AG09319 (cell line): ENCODE measurements at places on chromosomes 7 and 10.

- no peak for DNase-seq
Observed at GRCh38 chr10:44864051-44864450, 47.1 kb upstream of the TMEM72 start.

DNA sequence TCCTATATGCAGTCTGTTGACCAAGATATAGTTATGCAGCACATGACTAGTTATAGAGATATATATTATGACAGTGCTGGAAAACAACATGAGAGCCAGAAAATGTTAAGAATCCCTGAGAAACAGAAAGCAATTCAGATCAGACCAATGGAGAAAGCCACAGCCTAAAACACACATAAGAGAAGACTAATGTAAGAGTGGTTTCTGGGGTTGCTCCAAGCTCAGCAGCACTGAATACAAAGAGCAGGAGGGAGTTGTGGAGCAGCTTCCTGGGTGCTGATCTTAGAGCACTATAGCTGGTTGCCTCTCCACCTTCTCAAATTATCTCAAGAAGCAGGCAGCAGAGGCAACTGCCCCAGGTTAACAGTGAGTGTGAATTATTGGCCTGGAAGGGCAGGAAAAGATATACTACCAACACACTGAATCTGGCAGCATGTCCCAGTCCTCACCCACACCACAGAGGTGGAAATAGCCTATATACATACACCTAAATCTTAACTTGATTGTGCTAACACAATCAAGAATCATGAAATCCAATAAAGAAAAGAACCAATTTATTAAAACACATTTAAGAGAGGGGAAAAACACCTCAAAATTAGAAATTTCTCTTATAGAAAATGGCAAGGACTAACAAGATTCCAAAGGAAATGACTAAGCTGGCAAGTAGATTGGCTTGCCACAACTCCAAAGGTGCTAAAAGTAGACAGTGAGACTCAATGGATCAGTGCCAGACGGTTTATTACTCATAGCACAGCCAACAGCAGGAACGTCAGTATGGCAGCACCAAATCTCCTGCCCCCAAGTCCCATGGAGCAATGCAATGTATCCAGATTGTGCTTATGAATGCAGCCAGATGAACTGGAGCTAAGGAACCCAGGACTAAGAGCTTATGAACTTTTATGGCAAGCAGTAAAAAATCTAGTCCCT lies 5.1 kb downstream of the PTTG1IP2 start:
- no peak for DNase-seq

DNA sequence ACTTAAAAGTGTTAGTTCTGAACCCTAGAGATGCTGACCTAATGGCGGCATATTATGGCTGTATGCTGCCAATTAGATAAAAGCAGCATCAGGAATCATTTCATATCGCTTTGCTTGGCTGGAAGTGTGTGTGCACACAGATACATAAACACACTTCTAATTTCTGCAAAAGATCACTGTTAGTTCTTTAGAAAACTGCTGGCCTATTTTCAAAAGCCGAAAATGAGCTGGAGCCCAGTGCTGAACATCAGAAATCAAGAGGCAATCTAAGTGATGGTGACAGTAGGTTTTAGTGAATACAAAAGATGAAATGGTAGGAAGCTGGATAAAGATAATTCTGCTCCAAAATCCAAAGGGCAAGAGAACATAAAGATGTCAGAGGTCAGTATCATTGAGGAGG lies 745.8 kb upstream of the LRRTM3 start:
- DNase-seq, result no peak

GRCh38 chr10:101856626-101857025 lies 13.0 kb upstream of the KCNIP2 start:
- no peak for DNase-seq

GRCh38 chr7:118148930-118149329 lies 35.0 kb upstream of the LSM8 start:
- no peak for DNase-seq

DNA sequence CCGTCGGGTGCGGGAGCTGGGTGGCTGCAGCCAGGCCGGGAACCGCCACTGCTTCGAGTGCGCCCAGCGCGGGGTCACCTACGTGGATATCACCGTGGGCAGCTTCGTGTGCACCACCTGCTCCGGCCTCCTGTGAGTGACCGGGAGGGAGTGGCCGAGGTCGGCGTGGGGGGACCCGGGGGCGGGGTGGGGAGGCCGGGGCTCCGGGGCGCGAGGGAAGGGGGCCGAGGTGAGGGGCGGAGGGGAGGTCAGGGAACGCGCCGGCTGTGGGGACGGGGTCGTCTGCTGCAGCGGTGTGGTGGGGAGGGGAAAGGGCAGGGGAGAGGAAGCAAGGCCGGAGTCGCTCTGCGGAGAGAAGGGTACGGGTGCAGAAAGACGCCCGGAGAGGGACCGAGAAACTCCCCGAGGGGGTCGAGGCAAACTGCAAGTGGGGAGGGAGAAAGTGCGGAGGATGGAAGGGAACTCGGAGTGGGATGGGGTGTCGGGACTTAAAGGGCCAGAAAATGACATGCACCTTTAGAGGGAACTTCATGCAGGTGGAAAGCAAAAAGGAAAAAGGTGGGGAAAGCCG lies 518 bp downstream of the AGFG2 start:
- DNase-seq, result no peak

DNA sequence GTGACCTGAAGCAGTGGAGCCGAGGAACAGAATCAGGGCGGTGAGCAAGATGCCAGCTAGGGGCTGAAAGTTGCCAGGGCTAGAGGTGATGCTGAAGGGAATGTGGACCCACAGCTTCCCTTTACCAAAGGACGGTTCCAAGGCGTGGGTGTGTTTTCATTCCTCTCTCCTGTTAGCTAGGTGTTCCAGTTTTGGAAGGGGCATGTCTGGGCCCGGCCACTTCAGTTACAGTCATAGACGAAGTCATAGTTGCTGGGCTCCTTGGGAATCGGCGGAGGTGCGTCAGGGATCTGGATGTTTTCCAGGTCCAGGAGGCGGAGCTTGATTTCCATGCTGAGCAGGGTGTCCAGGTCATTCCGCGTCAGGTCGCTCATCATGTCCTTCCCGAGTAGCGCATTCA lies 131.0 kb upstream of the AOAH start:
- no peak for DNase-seq

DNA sequence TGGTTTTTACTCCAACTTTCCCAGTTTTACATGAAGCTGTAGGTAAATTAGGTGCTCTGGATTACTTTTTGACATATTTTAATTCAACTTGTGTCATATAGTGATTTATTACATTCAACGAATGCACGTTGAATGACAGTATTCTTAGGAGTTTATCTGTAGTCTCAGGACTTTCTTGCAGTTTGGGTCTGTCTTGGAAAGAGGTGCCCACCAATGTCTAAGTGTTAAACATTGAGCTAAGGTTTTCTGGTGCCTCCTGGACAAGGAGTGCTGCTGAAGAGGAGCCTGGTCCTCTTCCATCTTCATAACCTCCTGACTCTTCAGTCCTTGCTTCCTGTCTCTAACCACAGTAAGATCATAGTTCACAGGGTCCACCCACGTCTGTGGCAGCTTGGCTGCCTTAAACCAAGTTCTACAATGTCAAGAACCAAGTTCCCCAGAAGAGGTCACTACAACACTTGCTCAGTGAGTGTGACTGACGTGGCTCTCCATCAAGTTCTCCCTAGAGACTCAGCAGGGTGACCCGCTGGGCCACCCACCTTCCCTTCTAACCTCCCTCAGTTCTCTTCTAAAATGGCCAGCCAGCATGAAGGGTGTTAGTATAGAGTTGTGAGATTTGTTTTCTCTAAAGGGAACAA lies 6.1 kb downstream of the NPY start:
- no peak for DNase-seq

DNA sequence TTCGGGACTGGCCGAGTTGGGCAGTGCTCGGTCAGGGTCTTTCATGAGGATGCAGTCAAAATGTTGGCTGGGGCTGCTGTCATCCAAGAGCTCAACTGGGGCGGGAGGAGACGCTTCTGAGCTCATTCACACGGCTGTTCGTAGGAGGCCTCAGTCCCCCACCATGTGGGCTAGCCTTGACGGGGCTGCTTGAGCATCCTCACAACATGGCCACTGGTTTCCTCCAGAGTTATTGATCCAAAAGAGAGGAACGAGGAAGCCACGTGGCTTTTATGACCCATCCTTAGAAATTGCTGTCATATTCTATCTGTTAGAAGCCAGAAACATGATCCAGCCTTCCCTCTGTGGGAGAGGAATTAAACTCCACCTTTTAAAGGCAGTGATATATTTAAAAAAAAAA lies 68.1 kb downstream of the GTF2IRD1 start:
- DNase-seq, result no peak

- no peak for DNase-seq
Observed at GRCh38 chr7:20602306-20602705, 13.2 kb upstream of the ABCB5 start.

GRCh38 chr10:100447663-100448062 lies 15.1 kb upstream of the WNT8B start:
- DNase-seq, result no peak

DNA sequence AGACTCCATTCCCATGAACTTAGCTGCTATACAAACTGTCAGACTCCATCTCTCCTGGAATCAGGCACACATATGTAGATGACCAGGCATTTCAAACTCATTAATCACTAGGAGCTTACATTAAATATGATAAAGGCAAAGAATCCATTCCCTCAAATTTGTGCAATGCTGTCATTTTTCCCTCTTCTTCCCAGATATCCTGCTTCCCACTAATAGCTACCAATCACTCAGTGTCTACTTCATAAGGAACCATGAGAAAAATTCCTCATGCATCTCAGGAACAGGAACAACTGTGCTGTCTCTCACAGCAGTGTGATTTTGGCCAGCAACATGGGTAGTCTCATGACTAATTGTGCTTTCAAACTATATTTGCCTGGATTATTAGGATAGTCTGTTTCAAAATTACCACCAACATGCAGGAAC lies 133.9 kb downstream of the DKK1 start:
- DNase-seq, result no peak

DNA sequence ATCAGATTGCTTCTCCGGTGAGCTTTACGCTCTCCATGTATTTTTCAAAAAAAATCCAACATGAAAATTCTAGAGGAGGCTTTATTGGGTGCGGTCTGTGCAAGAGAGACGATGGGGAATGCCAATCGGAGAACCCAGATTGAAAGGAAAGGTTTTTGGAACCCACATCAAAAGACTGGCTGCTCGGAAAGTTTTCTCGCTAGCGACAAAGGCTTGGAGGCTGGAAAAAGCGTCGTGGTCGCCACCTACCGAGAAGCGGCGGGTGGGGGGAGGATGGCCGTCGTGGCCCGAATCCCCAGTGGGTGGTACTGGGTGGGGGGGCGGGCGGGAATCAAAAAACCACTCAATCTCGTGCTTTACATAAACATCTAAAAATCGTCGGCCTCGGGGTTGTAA lies 1.1 kb upstream of the GTF2I start:
- DNase-seq, result no peak

DNA sequence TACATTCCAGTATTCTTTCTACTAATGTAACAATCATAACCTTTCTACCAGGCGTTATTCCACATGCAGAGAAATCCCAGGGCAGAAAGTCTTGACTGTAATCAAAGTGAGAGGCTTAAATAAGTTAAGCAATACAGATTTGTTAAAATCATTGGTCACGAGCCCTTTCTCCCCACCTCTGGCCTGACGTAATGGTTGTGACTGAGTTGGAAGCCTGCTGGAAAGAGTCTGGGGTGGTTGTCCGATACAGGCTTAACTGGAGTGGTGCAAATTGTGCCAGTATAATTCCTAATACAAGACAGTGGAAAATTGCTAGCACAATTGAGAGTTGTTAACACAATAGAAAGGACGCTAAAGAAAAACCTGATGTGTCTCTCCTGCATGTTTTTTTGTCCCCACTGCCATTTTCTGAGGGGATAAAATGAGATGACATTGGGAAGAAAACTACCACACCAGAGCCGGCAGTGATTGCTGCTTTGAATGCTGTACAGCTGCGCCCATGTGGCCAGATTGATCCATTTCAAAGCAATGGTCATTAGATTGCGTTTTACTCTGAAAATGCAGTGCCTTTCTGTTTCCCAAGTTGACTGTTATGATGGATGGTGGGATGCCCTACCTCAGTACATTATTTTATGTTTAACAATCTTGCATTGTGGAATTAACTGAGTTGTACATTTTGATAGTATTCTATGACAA lies 190.8 kb downstream of the POU6F2 start:
- DNase-seq, result no peak

DNA sequence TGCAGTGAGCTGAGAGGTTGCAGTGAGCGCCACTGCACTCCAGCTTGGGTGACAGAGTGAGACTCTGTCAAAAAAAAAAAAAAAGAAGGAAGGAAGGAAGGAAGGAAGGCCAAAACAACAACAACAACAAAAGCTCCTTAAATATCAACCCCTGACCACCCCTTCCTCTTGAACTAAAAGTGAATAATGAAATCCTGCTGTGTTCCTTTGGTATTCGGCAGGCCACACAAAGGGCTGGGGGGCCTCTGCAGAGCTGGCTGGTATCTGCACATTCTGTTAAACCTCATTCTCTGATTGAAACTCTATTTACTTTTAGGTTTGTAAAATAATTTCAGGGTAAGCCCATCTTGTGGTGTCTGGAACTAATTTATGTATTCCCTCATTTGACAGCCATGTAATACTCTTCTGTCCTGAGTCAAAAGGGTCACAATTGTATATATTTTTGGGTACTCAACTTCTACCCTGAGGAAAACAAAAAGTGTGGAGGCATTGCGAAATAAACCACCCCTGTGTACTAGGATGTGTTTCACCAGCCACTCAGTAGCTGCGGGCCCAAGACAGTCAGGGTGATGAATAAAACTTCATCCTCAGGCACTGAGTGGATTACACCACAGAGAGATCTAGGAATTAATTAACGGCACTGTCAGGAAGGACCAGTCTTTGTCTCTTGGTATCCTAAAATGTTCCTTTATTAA lies 446.4 kb upstream of the PFKP start:
- DNase-seq, result no peak

- DNase-seq, result no peak
Observed at GRCh38 chr10:80613466-80614170, 75.9 kb downstream of the SH2D4B start.

- DNase-seq, result no peak
Observed at GRCh38 chr10:118775478-118775877, 20.7 kb upstream of the CACUL1 start.

DNA sequence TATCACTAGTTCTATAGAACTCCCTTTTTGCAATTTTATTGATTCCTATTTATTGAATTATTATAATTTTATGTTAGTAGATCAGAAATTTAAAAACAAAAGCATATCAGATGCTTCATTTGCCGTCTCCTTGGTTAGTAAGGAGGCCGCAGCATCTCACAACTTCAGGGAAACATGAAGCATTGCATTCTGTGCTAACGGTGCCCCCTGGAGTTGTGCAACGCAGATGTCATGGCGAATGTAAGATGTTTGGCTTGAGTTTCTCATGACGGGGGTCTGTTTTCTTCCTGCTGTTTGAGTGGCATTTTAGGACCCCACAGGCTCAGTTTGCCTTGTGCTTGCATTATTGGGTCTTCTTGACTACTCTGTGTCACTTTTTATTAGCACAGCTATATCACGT lies 124.8 kb downstream of the CNNM2 start:
- DNase-seq, result no peak

DNA sequence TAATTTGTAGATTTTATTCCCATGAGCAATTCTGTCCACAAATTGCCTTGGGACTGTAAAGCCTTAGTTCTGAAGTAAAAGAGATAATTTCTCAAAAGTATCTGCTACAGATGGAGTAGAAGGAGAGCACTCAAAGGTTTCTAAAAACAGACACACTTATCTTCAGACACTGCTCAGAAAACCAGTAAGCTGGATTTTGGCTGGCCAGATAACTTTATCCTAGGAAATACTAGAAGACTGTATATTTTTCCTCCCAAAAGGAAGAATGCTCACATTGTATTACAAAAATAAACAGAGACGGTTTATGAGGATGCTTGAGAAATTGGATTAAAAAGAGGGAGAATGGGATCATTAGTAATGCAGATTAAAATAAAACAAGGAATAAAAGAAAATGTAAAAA lies 178.0 kb upstream of the IGFBP3 start:
- DNase-seq, result no peak

- DNase-seq, result no peak
Observed at GRCh38 chr10:113235508-113235907, 285.5 kb downstream of the TCF7L2 start.
